NCI-H526 treated with DMSO at 0.1 percent for 48 hours (cell line): ENCODE measurements at places on chromosomes 16 and 17.

DNA sequence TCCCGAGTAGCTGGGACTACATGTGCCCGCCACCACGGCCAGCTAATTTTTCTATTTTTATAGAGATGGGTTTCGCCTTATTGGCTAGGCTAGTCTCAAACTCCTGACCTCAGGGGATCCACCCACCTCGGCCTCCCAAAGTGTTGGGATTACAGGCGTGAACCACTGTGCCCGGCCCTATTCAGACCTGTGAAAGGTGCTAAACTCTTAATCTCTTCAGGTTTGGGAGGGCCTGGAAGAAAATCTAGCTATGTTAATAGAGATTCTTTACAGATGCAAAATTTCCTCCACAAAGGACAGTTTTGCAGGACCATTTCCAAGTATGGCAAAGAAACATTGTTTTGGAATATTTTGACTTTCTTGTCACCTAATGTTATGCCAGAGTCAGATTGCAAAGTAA lies 3.1 kb upstream of the PLA2G15 start:
- no peak for DNase-seq

DNA sequence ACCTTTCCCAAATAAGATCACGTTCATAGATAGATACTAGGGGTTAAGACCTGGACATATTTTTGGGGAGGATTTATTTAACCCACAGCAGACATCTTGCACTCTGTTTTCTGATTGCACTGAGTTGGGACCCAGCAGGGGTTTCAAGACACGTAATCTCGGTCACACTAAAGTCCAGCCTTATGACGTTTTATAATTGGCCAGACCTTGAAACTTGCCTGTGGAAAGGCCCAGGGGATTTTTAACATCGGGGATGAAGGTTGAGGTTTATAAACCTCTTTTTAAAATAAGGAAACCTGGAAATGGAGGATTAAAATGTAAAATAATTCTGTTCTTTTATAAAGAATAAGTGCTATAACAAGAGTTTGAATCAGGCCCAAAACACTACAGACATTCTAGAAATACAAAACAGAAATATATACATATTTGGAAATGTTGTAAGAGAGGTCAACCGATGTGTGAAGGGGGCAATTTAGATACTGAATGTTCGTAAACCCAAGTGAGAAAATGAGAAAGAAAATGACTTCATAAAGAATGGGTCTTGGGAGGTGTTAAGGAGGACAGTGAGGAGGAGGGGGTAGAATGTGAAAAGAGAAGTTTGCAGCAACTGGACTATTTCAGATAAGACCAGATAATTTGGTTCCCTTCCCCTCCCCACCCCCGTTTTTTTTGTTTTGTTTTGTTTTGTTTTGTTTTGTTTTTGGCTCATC lies 61.1 kb upstream of the NOL11 start:
- DNase-seq = no peak

- DNase-seq = no peak
Measured at GRCh38 chr17:68184816-68185436, 62.9 kb upstream of the AMZ2 start.

DNA sequence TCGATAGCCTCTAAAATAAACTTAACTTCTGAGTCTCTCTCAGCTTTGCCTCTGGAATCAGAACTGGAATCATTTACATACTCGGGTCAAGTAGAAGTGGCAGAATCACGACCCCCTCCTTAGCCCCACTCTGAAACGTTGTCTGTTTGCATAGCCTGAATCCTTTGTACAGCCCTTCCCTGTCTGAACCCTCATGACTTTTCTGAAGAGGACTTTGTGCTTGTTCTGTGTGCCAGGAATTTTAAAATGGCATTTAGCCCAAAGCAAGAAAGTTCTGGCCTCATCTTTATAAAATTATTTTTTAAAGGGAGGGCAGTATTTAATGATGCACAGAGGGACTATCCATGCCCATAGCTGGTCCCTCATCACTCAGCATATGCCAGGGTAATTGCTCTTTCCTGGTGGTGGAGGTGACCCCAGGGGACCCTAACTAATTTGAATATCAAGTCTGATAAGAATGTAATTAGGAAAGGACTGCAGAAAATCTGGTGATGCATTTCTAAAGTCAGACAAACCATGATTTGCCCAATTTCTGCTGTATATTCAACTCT lies 342.7 kb upstream of the TNRC6C start:
- DNase-seq = no peak

DNA sequence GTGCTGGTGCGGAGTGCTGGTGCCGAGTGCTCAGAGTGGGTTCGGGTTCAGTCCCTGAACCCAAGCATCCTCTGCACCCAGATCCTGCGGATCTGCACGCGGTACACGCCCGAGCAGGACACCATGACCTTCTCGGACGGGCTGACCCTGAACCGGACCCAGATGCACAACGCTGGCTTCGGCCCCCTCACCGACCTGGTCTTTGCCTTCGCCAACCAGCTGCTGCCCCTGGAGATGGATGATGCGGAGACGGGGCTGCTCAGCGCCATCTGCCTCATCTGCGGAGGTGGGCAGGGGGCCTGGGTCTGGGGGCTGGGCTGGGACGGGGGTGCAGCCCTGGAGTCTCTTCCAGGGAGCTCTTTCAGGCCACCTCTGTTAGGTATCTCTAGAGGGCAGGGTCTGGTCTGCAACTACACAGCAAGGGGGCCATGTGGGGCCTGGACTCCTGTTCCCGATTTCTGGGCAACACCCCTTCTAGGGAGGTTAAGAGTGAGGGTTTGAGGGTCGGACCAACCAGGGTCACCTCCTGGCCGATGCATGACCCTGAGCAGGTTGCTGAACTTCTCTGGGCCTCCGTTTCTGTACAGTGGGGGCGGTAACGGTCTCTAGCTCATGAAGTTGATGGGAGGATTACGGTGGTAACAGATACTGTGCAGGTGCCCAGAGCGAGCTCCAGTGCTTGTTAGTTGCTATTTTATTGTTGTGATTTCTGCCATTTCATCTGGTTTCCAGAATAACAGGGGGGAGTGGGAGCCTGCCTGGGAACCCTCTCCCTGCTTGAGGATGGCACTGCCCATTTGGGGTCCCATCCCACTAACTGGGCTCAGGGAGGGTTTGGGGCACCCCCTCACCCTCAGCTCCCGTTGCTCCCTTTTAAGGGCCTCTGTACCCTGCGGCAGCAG lies 10.1 kb downstream of the GJD3 start:
- DNase-seq = no peak

GRCh38 chr17:76497979-76498875 lies 3.0 kb downstream of the RHBDF2 start:
- peak; percentile 67 for DNase-seq

DNA sequence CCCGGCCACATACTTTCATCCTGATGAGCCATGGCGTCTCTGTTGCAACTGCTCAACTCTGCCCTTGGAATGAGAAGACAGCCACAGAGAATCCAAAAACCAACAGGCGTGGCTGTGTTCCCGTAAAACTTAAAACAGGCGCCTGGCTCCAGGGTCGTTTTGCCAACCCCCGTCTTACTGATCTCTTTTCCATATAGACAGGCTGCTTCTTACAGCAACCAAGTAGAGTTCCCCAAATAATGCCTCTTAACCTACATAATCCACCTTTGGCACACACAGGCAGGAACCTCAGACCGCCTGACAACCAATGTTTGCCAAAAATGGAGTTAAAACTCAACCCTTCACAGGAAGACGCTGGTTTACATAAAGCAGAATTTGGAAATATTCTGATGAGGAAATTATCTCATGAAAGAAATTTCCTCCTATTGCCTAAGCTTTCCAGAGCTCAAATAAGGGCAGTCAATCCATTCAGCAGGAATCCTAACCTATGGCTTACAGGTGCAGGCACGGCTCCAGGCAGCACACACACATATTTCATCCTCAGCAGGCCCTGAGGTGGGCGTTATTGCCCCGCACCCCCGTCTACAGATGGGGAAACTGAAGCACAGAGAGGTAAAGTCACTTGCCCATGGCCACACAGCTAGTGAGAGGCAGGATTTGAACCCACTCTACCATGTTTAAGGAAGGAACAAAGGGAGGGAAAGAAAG lies 35.8 kb downstream of the LITAF start:
- no peak for DNase-seq

- DNase-seq = no peak
Measured at GRCh38 chr17:48630009-48630924, 4.1 kb upstream of the HOXB9 start.

DNA sequence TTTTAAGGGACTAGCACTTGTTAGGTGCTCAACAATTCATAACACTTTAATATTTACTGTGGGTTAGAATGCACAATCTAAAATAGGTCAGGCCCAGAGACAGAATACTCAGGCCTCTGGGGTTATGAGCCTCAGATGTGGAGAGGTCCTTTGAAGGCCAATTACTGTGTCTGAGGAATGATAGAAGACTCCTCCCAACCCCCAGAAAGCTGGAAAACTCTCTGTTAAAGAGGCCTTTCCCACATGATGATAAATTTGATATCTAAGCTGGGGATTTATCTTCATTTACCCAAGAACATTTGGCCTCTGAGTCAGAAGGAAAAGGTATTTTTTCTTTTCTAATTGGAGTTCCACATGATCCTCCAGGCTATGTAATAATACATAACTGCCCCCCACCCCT lies 41.1 kb upstream of the MMD start:
- no peak for DNase-seq

GRCh38 chr17:45687594-45687993 lies 96.5 kb upstream of the CRHR1 start:
- DNase-seq = no peak

DNA sequence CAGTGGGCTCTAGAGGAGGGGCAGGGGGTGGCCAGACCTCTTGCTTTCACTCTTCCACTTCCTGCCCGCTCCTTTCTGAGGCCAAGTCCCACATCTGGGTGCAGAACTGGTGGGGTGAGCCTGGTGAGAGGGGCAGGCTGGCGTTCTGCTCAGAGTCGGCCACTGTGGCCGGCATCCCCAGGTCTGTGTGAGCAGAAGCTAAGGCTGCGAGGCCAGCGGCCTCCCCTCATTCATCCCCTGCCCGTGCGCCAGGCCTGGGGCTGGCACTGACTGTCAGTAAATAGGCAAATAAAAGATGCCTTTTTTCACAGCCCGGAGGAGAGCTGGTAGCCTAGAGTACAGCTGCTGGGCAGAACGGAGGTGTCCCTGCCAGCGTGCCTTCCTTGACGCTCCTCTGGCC lies 1.2 kb downstream of the DEF8 start:
- no peak for DNase-seq

DNA sequence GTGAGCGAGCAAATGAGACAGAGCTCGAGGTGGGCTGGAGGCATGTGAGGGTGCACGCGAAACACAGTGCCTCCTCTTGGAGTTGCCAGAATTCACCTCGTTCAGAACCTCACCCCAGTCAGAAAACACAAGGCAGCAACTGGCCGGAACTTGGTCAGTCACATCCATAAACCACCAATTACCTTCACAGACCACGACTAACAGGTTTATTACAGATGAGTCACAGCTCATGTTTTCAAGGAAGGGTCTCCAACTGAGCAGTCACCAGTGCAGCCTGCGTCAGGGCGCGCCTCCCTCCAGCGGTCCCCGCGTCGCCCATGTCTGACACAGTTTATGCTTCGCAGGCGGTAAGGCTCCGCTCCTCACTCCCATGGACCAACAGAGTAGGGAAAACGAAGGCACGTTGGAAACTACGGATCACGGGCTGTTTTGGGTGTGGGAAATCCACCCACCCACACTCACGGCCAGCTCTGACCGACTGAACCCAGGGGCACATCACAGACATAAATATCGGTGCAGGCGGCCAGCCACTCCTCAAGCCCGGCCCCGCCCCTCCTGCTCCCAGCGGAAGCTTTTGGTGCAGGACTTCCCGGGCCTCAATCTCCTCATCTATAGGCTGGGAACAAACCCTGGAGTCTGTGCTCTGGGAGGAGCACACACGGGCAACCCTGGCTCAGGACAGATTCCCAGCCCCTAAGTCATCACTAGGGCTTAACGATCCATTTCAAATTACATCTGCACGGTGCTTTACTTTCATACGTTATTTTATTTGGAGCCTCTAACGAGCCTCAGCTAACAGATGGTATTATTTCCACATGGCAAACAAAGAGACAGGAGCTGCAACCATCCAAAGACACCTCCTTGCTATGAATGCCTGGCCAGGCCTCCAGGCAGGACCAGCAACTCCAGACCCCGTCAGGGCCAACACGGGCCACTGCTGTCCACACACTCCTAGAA lies 126.3 kb downstream of the ZNF778 start:
- DNase-seq = peak; percentile 0

- no peak for DNase-seq
Measured at GRCh38 chr17:64460955-64461354, 12.0 kb downstream of the MILR1 start.

- no peak for DNase-seq
Measured at GRCh38 chr17:44362949-44363612, 572 bp downstream of the FAM171A2 start.

DNA sequence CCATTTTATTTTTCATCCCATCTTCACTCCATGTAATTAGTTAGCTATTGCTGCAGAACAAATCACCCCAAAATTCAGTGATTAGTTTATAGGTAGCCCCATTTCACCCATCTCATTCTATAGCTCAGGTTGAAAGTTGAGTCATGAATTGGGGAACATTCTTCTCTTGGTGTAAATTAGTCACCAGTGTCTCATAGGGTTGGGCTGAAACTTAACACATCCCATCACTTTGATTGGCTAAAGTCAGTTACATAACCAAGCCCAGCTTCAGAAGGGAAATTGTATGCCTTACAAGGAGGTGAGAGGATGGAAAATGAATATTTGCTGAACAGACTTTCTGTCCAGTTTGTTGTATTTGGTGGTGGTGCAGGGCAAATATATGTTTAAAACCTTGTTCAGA lies 477.5 kb downstream of the WWOX start:
- DNase-seq = no peak

DNA sequence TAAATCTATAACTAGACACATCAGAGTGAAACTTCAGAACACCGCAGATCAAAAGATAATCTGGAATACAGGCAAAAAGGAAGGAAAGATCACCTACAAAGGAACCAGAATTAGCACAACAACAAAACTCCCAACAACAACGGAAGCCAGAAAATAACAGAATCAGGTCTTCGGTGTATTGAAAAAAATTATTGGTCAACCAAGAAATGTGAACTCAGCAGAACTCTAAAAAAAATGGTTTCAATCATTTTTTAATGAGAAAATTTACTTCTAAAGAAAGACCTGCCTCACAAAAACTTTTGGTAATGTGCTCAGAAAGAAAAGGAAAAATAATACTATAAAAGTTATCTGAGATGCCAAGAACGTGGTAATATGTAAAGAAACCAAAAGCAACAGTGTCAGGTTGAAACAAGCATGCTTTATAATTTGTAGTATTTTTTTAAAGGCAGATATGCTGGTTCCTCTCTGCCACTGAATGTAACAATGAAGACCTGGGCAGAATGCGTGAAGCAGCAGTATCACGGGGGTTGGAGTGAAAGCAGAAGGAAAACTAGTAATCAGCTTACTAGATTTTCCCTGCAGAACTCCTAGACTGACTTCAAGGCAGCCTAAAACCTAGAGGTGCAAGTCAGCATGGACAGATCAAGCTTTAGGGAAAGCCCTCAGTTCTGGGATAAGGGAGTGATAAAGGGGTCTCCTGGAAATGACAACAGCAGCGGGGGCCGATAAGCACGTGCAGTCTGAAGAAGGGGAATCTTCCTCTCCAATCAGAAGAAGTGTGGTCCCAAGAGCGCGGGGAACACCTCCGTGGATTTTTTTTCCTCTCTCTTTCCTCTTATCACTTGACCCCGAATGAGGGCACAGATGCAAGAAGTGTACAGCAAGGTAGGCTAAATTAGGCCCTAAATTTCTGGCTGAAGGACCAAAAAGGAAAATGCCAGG lies 80.9 kb upstream of the TEKT1 start:
- no peak for DNase-seq

GRCh38 chr16:1713331-1713730 lies 7.3 kb downstream of the MAPK8IP3 start:
- no peak for DNase-seq

GRCh38 chr16:56399486-56399885 lies 25.9 kb downstream of the AMFR start:
- no peak for DNase-seq

GRCh38 chr17:39920218-39921210 lies 2.1 kb upstream of the GSDMB start:
- DNase-seq = no peak
